Epithelial cell of proximal tubule (primary cell): ENCODE measurements at places on chromosomes 1 and 21.

DNA sequence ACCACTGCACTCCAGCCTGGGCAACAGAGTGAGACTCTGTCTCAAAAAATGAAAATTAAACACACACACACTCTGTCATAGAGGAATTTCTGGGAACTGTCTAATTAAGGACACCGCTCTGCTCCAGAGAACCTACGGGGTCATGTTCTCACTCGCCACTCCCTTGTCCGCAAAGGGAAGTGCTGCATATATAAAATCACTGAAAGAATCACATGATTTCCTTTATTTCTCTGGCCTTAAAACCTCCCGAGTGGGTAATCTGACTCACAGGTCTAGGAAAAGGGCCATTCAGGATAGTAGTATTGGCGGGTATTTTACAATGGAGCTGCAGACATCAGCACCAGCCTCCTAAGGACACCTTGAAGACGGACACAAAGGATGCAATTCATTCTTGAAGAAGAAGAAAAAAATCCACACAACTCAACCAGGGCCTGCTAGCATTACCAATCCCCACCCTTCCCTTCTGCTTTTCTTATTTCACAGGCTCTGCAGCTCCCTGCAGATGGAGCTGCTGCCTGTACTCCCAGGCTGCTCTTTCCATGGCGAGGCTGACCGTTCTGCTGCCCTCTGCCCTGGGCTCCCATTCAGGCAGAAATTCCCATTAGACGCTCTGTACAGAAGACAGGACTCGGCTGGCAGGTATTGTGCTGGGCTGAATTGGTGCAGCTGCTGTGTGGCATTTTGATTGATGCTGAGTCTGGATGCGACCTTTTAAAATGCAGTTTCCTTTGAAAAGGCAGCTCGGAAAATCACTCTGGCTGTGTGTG is 53.3 kb upstream of the FAM89A start:
- no peak for DNase-seq

DNA sequence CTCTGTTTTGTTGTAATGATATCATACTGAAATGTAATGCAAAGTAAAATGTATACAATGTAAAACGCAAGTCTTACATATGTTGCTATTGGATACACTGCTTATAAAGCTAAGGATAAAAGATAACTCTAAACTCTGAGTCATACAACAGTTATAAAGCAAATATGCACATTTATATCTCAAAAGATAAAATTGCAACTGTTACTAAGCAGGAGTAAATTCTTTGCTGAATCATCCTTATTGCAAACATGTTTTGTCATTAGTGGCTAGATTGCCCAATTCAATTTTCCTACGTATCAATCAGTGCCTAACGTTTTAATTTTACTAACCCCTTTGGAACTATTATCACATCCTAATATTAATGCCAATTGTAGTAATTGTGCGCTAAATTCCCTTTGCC is 762.9 kb downstream of the LTN1 start:
- no peak for DNase-seq

DNA sequence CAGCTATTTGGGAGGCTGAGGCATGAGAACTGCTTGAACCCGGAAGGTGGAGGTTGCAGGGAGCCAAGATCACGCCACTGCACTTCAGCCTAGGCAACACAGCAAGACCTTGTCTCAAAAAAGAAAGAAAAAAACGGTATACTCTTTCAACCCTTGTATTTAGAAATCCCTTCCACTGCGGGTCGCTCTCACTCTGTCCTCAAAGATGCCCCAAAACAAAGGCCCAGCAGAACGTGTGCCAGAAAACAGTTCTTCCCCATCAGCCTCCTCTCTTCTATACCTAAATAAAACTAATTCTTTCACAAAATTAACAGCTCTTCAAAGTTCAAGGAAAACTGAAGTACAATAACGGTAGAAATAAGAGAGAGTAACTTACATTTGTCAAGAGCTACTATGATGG is 13.2 kb downstream of the SETD4 start:
- DNase-seq, result no peak

DNA sequence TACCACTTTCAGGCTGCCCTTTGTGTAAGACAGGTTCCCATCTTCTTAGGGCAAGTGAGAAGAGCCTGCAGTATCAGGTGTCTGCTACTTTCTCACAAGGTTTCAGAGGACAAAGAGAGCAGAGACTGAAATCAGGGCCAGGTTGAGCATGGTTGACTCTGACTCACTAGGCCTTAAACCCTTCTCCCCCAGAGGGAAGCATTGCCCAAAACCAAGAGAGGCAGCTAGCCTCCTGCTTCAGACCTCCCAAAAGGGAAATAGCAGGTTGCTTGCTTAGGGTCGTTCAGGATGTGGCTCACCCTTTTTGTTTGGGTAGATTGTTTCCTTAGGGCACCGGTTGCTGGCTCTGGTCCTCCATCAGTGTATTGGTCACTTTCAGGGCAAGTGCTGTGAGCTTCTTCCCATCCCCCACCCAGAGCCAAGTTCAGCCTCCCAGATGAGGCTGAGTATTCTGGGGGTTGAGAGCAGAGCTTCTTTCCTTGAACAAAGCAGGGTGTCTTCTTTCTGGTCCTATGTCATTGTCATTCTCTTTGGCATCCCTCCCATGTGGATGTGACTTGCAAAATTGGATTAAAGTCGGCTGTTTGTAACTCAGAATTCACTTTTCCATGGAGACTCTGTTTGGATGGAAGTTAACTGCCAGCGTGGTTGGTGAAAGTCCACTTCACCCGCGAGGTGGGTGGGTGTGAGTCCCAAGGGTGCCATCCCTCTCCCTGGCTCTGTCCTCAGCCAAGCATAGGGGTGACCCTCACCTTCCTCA is 55.5 kb upstream of the GALNT2 start:
- peak; percentile 27 for DNase-seq
